ENCODE measurements at places on chromosomes 13 and 19. TPM values are rescaled to one million over a fixed set of nuclear protein-coding genes. Genes with fewer than 3 reads are reported as not detected.

Gene ATP1A3
- 0.39 TPM for polyA plus RNA-seq

Gene PNMA8A
- polyA plus RNA-seq, result 71.1 TPM

DNA sequence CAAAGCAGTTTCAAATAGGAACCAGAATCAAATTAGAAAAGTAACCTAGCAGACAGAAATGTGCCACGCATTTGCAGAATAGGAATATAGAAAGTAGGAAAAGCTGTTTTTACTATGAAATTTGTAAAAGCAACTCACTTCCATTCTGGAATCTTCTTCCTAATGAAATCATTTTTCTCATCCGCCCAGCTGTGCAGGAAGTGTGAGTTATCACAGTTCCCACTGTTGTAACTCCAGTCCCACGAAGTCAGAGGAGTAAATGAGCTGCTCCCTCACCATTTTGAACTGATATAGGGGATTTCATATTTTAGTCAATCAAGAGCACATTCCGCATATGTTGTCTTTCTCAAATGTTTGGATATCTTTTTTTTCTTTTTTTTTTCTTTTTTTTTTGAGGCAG lies 230.8 kb downstream of the TBC1D4 start:
- DNase-seq, result no peak

DNA sequence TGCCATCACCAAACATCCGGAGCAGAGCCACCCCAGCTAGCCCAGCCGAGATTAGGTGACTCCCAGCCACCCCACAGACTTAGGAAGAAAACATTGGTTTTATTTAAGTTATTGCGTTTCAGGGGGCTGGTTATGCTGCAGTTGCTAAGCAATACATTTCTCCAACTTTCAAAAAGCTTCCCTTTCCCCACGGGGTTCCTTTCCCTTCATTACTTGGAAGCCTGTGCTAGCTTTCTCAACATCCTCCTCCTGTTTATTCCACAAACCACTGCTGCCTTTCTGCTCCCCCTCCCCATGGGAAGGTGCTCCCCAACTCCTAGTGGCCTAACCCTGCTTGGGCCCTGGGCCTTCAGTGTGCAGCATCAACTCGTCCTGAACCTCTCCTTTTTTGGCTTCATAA lies 52.6 kb downstream of the CDADC1 start:
- DNase-seq, result no peak

GRCh38 chr19:1673645-1674292 lies 21.4 kb upstream of the TCF3 start:
- no peak for DNase-seq

- DNase-seq, result no peak
Measured at GRCh38 chr19:8487137-8487851, 15.1 kb downstream of the PRAM1 start.
